EH (cell line): ENCODE measurements at places on chromosomes 2 and 18.

- DNase-seq: peak; percentile 96
Observed at GRCh38 chr2:203808046-203808750, 59.4 kb upstream of the CTLA4 start.

DNA sequence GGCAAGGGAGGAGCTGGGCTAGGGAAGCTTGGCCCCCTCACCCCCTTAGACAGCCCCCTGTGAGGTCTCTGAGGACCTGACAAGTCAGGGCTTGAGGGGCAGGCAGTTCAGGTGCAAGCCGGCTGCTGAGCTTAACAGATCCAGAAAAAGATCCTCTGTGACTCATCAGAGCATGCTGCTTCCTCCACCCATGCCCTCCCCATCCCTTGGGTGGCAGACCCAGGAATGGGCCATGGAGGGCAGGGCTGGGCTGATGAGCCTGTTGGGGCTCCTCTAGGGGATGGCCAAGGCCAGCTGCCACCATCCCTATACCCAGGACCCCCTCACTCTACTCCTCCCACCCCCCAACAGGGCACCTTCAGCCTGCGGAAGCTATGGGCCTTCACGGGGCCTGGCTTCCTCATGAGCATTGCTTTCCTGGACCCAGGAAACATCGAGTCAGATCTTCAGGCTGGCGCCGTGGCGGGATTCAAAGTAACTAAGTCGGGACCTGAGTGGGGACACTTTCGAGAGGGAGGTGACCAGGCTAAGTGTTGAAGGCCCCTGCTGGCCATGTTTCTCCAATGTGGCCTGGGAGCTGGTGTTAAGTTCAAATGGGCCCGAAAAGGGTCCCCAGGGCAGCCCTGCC, 1.9 kb downstream of the SLC11A1 start:
- peak; percentile 24 for DNase-seq

DNA sequence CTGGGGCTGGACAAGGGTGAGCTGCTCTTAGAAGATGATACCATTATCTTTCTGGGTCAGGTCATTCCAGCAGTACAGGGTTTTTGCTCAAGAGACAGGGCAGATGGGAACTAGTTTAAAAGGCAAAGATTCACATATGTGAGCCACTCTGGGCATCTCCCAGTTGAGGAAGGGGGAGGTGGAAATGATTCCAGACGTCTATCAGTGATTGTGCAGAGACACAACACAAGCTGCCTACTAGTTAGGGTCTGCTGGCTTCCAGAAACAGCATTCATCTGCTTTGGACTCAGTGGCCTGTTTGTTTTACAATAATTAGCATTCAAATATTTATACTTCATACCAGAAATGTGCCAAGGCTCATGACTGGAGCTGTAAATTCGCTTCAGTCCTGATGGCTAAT, 32.3 kb downstream of the ST6GAL2 start:
- no peak for DNase-seq

GRCh38 chr2:200496696-200497095, 13.2 kb downstream of the KCTD18 start:
- no peak for DNase-seq

DNA sequence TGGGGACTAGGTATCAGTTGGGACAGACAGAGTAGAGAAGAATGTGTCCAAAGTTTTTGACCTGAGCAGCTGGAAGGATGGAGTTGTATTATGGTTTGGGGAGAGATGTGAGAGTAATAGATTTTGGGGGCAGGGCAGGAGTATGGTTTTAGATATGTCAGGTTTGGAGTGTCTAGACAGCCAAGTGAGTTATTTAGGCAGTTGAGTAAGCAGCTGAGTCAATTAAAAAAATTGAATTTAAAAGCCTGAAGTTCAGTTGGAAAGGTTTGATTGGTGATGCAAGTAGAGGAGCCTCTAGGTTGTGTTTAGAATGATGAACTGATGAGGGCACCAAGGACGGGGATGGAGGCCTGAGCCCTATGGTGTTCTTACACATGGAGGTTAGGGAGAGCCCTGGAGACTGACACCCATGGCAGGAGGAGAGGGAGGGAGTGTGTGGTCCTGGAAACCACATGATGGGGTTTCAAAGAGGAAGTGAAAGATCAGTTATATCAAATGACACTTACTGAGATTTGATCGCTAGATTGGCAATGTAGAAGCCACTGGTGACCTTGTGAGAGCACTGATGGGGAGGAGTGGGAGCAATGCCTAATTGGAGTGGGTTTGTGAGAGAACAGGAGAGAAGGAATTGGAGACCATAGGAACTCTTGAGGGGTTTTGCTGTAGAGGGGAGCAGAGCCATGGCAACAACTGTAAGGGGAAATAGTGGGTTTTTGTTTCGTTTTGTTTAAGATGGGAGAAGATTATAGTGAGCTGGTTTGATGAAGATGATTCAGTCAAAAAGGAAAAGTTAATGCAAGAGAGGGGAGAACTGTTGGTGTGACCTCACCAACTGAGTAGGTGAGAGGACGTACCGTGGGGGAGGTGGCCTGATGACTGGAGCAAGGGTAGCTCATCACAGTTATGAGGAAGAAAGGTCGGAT, 10.3 kb downstream of the ITGA6 start:
- DNase-seq: no peak

GRCh38 chr2:27133195-27133875, 1.1 kb downstream of the PREB start:
- peak; percentile 13 for DNase-seq

GRCh38 chr2:44753552-44754285, 187.8 kb upstream of the SIX3 start:
- DNase-seq: peak; percentile 9

DNA sequence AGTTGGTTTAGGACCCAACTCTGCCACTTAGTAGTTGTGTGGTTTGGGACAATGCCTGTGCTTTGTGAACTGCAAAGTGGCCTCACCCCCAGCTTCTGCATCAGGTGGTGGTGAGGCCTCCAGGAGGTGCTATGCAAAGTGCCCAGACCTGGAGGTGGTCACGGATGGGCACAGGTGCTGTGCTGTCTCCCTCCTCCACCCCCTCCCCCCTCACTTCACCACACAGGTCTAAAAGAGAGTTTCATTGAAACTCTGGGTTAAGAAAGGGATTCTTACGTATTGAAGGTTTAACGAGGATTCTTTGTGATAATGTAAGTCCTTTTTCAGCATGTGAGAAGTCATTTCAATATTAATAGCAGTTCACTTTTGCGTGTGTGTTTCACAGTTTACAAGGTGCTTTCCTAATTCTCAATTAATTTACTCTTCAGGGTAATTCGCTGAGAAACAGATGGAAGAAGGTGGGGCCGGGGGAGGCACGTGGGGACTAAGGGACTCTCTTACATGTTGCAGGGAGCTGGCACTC, 369.9 kb downstream of the LPIN1 start:
- no peak for DNase-seq

DNA sequence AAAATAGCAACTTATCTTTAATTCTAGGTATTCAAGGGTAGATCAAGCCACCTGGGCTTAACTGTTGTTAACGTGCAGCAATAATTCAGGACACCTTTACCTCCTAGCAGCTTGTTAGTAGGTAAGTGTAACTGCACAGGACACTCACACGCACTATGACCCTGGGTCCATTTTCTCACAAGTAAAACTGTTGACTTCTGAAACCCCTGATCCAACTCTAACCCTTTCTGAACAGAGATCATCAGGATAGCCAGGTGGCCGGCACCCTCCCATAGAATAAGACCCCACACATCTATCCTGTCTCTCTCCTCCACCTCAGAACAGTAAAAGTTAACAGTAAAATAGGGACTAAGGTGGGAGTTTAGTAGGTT, 610 bp downstream of the SPC25 start:
- DNase-seq: no peak

- peak; percentile 60 for DNase-seq
Observed at GRCh38 chr2:186590759-186591505, 1.1 kb downstream of the ITGAV start.

- DNase-seq: no peak
Observed at GRCh38 chr2:191907091-191907490, 60.2 kb upstream of the CAVIN2 start.

DNA sequence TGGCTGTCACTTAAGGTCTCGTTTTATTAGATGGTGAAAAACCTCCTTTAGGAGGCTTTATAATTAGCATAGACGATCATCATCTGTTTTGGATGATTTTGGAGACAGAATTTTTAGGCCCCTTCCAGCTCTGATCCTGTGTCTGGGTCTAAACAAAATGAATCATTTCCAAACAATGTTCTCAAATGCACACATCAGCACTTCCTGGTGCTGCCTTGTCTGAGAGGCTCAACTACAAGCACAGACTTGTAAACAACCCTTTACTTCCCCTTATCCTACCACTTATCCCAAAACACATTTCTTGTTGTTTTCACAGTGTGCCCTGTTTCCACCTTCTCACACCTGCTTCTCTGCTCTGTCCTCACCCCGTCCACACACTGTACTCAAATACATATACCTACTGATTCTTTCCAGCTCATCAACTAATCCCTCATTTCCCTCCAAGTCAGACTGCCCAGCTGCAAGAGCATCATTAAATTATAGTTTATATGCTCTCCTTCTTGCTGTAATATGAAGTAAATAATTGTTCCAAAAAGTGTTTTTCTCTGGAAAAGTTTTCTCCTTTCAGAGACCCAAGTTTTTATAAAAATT, 71.2 kb upstream of the COL3A1 start:
- peak; percentile 62 for DNase-seq

- peak; percentile 3 for DNase-seq
Observed at GRCh38 chr2:135246711-135247270, 194.7 kb downstream of the RAB3GAP1 start.

GRCh38 chr2:232341739-232342126, 36.8 kb upstream of the ALPP start:
- DNase-seq: no peak

DNA sequence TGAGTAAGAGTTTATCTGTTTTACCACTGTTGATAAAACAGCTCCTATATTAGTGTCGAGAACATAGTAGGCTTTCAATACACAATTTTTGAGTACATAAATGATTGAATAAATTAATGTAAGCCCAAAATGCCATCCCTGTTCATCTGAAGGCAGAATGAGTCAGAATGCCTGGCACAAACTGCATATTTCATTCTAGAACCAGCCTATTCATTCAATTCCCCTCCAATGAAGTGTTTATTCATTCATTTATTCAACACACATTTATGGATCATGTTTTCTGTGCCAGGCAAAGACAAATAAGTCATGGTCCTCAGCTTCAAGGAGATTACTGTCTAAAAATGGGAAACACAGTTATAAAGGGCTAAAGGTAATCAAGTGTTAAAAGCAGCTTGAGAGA, 22.8 kb upstream of the LCLAT1 start:
- DNase-seq: no peak

DNA sequence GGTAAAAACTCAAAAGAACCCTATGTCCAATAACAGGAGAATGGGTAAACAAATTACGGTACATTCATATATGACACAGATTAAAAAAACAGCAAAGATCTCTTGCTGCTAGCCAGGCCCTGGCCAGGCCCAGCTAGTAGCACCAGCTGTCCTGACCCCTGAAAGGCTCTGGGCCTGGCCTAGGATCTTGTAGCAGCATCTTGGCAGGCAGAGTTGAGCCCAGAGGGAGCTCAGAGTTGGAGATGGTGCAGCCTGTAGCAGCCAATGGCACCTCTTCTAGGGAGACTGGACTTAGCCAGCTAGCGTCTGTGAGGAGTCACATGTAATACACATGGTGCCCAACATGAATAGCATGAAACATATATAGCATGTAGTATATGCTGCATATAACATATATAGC, 69.1 kb downstream of the HS6ST1 start:
- DNase-seq: no peak

GRCh38 chr2:11072550-11072949, 82.7 kb upstream of the SLC66A3 start:
- no peak for DNase-seq

GRCh38 chr2:66252109-66252508, 182.8 kb upstream of the MEIS1 start:
- DNase-seq: no peak

DNA sequence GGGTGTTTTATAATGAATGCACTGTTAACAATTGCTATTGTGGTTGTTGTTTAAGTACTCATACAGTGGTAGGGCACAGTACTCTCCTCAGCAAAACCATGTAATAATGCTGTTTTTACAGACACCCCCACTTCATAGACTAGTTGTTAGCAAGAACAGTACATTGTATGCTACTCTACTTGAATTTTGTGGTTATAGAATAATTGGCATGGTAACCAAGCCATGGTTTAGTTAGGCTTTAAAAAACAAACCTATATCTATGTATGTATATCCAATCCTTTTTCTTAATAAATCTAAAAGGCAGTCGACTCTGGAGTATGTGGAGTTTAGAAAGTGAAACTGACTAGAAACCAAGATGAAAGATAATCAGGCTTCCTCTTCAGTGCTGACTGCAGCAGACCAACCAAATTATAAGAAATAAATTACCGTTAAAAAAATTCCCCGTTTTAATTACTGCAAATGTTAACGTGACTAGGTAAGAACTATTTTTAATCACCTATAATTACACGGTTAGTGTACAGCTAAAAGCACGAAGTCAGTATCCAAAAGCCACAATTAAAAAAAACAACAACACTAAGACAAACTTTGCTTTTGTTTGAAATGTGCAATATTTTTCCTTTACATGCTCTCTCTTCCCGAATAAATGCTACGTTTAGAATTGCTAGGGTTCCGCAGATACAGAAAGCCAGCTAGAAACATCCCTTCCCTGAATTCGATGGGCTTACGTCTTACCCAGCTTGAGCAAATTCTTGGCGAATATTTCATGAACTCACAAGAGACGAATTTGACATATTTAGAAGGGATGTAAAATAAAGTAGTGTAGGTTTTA, 113.3 kb upstream of the SERTAD2 start:
- peak; percentile 52 for DNase-seq

- no peak for DNase-seq
Observed at GRCh38 chr2:65536596-65536995, 104.2 kb upstream of the SPRED2 start.

GRCh38 chr2:240947607-240948006, 41.5 kb downstream of the CROCC2 start:
- no peak for DNase-seq

DNA sequence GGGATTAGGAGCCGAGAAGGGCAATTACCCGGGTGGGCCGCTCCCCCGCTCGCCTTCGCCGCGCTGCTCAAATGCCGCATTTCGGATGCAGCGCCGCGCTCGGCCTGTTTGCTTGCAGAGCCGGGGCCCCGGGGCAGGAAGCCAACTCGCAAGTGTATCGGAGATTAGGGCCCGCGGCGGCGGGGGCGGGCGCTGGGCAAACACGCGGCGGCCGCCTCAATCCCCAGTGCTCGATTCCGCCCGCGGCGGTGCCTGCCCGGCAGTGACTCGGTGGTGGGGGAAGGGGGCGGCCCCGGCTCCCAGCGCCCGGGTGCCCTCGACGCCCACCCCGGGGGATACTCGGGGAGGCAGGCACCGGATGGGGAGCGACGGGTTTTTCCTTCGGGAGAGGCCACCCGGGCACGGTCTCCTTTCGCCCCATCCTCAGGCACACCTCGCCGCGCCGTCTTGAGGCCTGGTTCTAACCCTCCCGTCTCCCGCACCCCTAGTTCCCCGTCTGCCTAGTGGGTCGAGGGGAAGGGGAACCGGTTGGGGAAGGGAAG, 26.6 kb upstream of the NOTO start:
- DNase-seq: peak; percentile 73

- peak; percentile 31 for DNase-seq
Observed at GRCh38 chr2:188181067-188181838, 110.4 kb upstream of the GULP1 start.

- no peak for DNase-seq
Observed at GRCh38 chr2:147382322-147382948, 462.4 kb upstream of the ACVR2A start.
